GM12878 (cell line): ENCODE measurements at places on chromosomes 5 and 9.

- DNase-seq: peak; percentile 61
These were observed 56.8 kb downstream of the MTREX start for GRCh38 chr5:55364537-55365055.

GRCh38 chr5:132419502-132420468, 50.3 kb downstream of the SLC22A5 start:
- DNase-seq: no peak

DNA sequence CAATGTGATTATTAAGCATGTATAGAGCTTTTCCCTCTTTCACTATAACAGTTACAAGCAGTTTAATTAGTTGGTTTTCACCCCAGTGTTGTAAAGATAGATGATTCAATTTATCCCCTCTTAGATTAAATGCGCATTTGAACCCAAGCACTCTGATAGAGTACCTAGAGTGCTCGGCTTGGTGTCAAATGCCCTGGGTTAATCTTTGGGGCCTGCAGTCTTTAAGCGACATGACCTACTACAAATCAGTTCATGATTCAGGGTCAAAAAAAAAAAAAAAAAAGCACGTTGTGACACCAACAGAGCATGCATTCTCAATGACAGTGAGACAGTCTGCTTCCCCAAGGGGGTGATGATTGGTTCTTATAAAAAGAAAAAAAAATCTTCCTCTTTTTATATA, 375.3 kb downstream of the BRINP1 start:
- no peak for DNase-seq

DNA sequence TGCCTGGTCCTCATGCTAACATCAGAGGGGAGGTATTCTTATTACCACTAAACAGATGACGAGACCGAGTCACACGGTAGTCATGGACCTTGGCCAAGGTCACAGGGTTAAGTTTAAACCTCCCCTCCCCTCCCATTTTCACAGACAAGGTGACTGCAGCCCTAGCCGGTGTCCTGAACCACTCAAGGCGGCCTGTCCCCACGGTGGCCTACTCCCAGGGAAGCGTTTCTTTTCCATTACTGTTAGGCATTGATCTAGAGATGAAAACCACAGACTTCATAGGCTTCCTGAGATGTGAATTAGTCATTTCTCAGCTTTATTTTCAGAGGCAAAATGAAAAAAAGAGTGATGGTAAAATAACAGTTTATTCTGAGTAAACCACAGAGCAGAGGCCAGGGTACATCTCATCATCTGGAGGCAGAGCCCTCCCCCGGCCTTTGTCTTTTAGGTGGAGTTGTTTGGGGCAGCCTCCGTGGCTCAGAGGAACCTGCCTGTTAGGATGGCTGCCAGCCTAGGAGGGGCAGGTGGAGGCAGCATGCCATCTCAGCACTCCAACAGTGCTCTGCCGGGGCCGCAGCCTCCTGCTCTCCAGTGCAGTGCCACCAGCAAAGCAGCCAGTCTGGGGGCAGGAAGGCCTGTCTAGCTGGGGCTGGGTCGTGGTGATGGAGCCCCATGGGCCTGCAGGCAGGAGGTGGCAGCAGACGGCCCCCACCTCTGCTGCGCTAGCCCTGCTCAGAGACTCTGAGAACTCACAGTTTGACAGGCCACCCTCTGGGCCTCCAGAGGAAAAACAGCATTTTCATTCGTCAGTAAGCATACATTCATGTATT, 71.2 kb downstream of the RAPGEF1 start:
- peak; percentile 62 for DNase-seq

GRCh38 chr5:150438873-150439546, 10.5 kb downstream of the RPS14 start:
- DNase-seq: no peak

GRCh38 chr5:156529892-156530291, 202.9 kb downstream of the SGCD start:
- DNase-seq: no peak

GRCh38 chr9:18922161-18922885, 110.7 kb downstream of the SAXO1 start:
- DNase-seq: no peak

DNA sequence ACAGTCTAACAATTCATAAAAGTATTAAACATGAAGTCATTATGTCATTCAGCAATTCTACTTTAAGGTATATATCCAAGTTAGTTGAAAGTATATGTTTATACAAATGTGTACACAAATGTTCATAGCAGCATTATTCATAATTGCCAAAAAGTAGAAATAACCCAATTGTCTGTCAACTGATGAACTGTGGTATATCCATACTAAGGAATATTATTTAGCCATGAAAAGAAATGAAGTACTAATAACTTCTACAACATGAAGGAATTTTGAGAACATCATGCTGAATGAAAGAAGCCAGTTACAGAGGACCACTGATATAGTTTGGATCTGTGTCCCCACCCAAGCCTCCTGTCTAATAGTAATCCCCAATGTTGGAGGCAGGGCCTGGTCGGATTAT, 224.3 kb downstream of the SPATA31D1 start:
- no peak for DNase-seq

- DNase-seq: no peak
These were observed 15.0 kb downstream of the NAIF1 start for GRCh38 chr9:128051932-128052709.

GRCh38 chr5:172669386-172670004, 28.4 kb downstream of the NEURL1B start:
- DNase-seq: no peak

DNA sequence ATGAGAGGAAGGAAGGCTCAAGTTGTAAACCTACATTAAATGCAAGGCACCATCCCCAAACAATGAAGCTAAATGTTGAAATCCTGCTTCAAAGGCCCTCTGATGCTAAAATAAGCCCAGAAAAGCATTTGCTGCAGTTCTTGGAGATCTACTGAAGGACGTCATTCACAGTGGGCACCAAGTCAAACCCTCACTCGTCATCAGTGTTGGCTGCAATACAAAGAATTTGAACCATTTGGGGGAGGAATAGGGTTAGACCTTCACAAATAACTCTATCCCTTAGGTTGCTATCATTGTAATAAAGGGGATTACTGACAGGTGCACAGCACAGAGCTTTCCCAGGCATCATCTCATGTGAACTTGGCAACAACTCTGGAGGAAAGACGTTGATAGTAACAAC, 9.3 kb upstream of the MEGF9 start:
- no peak for DNase-seq

DNA sequence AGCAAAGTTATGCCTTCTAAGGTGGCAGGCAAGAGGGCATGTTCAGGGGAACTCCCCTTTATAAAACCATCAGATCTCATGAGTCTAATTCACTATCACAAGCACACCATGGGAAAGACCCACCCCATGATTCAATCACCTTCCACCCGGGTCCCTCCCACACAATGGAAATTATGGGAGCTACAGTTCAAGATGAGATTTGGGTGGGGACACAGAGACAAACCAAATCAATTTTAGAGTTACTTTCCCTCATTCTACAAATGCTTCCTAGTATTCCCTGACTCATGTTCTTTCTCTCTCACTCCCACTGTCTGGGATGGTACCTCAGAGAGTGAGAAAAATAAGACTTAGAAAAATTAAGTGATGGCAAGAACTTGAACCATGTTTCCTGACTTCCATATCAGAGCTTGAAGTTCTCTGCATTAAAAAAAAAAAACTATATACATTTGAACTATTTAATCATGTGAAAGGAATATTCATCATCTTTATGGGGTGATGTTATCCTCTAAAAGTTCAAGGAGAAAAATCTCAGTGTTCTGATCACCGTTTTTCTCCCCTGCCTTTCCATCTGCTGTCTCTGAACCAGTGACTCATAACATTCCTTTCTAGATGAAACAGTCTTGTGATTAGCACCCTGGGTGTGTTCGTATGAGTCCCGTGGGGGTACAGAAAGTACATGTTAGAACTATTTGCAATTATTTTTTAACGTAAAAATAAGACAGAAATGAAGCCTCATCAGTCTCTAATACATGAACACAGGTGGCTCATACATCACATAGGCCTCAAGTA, 282.9 kb downstream of the SLF1 start:
- DNase-seq: peak; percentile 23

GRCh38 chr5:141328231-141328630, 2.1 kb upstream of the PCDHGA1 start:
- no peak for DNase-seq

DNA sequence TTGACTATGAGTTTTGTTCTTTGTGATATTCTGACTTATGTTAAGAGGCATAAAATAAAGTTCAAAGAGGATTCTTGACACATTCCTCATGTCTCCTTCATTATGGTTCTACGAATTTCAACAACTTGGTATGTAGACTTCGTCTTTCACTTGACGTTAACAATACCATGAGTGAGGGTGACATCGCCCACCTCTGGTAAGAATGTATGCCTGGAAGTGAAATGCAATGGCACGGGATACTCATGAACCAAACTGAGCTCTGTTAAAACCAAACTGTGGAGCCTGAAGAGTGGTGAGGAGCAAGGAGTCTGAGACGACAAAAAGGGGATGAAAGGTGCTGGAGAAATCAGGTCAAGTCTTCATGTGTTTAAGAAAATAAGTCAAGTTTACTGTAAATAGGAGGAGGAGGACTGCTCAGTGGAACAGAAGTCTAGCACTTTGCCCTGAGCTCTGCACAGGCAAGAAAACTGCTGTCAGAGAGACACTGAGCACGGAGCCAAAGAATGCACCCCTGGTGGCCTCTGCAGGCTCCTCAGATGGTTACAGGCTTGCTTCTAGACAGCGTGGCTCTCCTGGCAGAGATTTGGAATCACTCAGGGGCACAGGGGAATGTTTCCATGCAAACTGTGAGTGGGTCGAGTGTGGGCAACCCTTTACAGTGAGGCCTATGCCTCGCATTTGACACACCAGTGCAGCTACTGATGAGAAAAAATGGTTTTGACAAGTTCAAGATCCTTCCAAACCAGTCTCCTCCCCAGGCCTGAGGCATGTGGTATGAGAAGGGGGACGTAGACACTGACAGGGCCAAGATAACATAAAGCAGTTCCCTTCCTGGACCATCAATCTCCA, 470.1 kb downstream of the IRX1 start:
- no peak for DNase-seq

DNA sequence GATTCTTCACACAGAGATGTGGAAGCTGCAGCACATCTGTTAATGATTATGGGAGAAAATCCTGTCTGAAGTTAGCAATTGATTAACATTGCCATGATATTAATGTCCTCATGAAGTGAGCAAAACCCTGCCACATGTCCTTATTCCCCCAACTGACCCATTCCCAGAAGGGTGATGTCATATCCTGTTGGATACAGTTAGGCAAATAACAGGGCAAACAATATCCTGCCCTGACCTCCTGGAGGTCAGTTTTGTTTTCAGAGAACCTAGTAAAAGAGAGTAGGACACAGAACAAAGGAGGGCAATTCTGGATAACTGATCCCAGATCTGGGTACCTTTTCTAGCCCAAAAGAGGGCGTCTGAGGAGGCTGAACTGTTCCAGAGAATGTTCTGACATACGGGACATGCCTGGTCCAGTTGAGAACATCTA, 11.0 kb downstream of the ABLIM3 start:
- no peak for DNase-seq

DNA sequence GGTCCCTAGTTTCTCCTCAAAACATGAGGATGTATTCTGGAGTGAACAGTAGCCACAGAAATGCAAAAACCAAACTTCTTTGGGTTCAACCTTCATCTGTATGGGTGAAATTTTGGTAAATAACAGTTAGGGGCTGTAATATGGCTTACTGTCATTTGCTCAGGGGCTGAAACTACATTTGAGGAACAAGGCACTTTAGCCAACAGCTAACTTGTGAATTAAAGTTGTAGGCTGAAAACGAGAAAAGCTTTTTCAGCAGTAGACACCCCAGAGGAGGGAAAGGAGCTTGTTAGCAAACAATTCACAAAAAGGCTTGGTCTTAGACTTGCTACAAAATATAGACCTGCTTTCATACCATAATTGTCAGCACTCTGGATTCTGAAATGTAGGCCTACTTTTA, 6.6 kb downstream of the TMEM171 start:
- DNase-seq: no peak

GRCh38 chr5:92500752-92501151, 1080.3 kb downstream of the NR2F1-AS1 start:
- no peak for DNase-seq

DNA sequence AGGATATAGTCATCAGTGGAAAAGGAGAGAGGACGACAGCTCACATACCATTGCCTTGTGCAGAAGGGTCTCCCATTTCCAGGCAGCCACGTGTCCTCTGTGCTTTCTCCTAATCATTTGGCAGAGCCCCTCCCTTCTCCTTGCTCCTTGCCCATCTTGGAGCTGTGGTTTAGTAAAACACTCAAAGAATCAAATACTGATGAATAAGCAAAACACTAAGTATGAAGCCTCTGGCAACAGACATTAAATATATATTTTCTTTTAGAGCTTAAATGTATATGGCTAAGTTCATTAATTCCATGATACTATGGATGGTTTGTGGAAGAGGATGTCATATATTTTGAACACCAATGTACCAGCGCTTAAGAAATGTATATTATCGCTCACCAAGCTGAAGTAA, 278.5 kb downstream of the SAXO1 start:
- DNase-seq: no peak

DNA sequence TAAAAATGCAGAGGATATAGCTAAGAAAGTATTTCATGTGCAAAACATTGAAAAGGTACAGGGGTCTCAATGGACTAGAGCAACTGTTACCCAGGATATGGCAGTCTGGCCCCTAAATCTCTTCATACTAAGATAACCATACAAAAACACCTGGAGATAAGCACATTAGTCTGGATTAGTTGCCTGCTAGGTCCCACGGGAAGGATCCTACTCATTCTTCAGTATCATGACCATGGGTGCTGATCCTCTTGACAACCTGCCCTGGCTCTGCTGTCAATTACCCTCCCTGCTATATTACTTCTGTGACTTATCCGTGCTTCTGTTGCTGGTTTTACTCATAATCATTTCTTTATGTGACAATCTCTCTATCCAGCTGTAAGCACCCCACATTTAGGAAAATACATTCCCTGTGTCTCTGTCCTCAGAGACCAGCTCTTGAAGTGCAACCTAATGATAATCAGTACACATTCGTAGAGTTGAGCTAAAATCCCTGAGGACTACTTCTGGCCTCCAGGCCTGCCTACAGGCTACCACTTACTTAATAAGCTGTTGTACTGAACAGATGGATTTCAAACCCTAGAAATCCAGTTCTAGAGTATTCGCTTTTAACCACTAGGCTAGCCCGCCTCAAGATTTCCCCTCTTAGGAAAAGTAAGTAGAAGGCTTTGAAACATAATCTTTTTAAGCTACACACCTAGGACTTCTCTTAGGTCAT, 190.5 kb upstream of the OR13F1 start:
- no peak for DNase-seq

GRCh38 chr9:109537288-109537687, 39.2 kb upstream of the PTPN3 start:
- DNase-seq: no peak

DNA sequence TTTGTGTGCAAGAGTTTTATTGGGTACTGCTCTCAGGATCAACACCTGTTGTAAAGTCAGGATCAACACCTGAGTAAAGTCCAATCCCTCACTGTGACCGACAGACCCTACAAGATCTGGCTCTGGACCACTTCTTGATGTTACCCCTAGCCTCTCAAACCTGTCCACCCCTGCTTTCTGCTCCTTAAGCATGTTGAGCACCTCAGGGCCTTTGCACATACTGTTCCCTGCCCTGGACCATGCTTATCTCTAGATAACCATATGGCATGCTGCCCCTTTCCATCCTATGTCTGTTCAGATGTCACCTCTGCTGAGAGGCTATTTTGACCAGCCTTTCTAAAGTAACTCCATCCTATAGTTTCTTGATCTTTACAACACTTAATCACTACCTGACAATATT, 269.6 kb downstream of the SMARCA2 start:
- DNase-seq: no peak

GRCh38 chr5:128074953-128075352, 8.6 kb upstream of the SLC12A2 start:
- no peak for DNase-seq

- DNase-seq: no peak
These were observed 284.6 kb upstream of the PDE4D start for GRCh38 chr5:60178101-60178500.

- no peak for DNase-seq
These were observed 21.4 kb downstream of the SNX18 start for GRCh38 chr5:54539001-54539400.
